ENCODE measurements at places on chromosomes 16 and 17.

- peak; percentile 16 for DNase-seq
Observed at GRCh38 chr16:31265329-31266245, 5.8 kb downstream of the ITGAM start.

DNA sequence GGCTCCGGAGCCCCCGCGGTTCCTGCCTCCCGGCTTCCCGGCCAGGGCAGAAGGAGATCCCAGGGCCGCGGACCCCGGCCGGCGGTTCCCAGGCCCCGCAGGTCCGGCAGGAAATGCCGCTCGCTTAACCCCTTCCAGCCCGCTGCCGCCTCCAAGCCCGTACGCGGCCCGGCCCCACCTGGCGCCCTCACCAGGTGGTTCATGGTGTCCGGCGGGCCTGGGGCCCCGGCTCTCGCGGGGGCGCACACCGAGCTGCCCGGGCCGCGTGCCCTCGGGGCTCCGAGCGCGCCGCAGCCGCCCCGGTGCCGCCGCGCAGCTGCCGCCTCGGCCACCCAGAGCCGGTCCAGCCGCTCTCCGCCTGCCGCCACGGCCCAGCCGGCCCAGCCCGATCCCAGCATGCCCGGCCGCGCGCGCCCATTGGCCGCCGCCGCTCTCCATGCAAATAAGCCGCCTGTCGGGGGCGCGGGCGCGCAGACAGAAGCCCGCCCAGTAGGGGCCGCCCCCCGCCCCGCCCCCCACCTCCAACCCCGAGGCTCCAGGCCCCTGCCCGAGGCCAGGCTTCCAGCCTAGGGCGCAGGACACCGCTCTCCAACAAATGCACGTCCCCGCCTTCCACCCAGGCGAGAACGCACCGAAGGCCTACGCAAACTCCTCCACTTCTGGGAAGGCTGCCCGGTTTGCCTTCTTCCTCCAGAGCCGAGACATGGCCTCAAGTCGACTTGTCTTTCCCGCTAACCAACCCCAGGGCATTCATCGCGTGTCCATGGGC, at the start of gene BCAR1:
TSS of gene BCAR1 (minus strand) at position 345 of the 769 bp plus-strand sequence. CDS start at position 203, 142 bp downstream.
- peak; percentile 90 for DNase-seq

DNA sequence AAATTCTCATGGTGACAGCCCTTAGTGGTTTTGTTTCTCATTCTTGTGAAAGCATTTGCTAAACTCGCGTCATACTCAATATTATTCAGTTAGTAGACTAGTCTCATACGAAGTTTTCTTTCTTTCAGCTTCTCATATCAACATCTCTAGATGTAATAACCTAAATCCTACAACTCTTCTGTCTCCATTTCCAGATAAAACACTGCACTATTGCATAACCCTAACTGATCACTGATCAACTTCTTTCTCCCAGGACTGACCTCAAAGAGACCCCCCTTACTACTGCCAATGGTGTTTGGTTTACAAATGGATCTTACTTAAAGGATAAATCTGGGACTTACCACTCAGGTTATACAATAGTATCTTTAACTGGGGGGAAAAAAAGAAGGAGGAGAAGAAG, 36.3 kb upstream of the TEKT1 start:
- DNase-seq: no peak

DNA sequence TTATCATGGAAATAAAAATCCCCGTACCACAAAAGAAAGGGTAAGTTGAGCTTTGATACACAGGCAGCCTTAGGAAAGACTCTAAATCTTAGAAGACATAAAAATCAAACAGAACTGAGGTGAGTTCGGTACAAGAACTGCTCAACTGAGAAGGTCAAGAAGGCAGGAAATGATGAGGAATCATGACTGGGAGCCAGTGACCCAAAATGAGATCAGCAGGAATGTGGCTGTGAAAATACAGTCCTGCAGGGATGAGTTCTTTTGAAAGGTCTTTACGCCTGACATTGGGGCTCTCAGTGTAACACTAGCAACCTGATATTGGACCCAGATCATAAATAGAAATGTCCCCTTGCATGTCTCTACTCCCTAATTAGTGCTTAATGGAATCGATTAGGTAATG, 56.3 kb upstream of the CDH11 start:
- peak; percentile 9 for DNase-seq

GRCh38 chr16:83627996-83628395, 179.8 kb upstream of the HSBP1 start:
- no peak for DNase-seq

DNA sequence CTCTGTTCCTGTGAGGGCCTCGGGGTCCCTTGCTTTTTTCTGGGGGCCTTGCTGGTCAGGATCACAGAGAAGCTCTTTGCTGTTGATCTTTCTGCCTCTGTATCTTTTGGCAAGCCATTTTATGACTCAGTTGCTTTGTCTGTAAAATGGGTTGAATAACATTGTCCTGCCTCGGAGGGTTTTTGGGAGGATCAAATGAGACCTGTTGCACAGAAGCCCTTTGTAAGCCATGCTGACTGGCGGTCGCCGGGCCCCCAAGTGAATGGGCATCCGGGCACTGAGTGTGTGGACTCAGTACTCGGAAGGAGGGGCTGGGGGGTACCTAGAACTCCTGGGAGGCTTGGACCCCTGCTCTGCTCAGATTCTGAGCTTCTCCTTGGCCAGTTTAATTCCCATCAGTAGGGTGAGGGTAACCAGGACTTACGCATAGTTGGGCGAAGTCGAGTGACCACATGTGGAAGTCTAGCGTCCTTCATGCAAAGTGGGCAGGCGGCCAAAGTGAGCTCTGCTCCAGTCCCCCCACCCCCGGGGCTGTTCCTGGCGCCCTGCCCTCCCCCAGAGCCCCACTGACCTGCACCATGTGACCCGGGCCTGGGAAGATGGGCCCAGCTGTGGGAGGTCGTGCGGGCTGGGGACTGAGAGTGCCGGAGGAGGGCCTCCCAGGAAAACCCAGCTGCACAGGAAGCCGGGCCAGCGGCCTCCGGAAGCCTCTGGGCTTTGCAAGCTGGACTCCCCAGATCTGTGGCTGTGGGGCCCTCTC, 284.0 kb downstream of the SEC14L1 start:
- peak; percentile 100 for DNase-seq

GRCh38 chr17:45740553-45741330, 43.4 kb upstream of the CRHR1 start:
- peak; percentile 11 for DNase-seq

- DNase-seq: no peak
Observed at GRCh38 chr16:81925016-81925415, 86.3 kb downstream of the SDR42E1 start.

DNA sequence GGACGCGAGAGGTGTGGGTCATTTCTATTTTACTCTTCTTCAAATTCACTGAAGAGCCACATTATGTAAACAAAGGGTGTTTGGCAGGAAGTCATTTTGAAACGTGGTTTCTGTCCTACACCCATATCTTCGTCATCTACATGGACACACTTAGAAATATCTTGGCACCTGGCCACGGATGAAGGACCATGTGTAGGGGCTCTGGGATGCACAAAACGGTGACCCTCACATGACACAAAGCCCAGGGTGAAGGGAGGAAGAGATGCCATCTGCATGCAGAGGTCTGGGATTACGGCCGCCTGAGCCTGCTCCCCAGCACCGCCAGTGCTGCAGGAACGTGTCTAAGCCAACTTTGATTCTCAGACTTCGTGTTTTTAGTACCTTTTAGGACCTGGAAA, 130.2 kb upstream of the CHMP6 start:
- peak; percentile 24 for DNase-seq

DNA sequence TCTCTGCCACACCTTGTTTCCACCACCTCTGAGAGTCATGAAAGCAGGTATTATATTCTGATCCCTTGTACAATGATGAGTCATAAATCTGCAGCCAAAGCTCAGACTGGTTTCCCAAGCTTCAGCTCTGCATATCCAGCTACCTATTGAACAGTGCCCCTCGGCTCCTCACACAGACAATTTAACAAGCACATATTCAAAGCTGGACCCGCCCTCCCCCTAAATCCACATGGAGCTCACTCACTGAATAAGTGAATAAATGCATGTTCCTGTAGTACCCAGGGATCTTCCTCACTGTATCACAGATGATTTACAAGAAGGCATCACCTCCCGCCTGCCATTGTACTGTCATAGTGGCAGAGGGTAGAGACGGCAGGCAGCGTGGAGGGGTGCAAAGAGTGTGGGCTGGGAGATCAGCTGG, 516.4 kb downstream of the GRIN2A start:
- no peak for DNase-seq

DNA sequence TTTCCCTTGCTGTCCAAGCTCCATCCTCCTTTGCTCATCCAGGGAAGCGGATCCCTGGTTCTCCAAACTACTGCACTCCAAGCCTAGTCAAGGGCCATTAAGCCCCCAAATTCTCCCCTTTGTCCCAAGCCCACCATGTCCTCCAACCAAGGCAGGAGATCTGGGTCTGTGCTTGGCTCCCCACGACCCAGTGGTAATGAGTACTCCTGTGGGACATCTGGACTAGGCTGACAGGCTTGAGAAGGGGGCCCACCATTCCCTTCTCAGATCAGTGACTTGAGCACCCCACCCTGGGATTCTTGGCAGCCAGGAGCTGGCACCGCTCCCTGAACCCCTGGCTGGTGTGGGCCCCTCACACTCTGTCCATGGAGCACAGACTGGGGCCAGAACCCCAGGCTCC, 17.1 kb downstream of the OSBPL7 start:
- no peak for DNase-seq

DNA sequence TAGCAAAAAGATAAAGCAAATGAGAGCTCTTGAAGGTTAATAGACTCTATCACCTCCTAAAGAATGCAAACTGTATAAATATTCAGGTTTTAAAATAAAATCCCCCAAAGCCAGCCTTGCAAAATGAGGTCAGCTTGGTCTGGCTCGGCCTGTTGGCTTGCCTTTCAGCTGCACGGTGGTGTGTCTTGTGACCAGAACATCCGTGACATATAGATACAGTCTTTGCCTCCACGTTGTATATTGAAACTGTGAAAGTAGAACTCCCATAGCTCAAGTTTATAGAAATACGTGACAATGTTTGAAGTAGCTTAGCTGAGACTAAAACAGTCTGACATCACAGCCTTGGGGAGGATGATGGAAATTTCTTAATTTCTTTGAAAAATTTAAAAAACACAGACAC, 236.6 kb upstream of the MYOCD start:
- no peak for DNase-seq

GRCh38 chr17:73588301-73588846, 55.9 kb downstream of the SDK2 start:
- no peak for DNase-seq

- peak; percentile 47 for DNase-seq
Observed at GRCh38 chr16:57422026-57422944, 17.7 kb downstream of the CCL17 start.

DNA sequence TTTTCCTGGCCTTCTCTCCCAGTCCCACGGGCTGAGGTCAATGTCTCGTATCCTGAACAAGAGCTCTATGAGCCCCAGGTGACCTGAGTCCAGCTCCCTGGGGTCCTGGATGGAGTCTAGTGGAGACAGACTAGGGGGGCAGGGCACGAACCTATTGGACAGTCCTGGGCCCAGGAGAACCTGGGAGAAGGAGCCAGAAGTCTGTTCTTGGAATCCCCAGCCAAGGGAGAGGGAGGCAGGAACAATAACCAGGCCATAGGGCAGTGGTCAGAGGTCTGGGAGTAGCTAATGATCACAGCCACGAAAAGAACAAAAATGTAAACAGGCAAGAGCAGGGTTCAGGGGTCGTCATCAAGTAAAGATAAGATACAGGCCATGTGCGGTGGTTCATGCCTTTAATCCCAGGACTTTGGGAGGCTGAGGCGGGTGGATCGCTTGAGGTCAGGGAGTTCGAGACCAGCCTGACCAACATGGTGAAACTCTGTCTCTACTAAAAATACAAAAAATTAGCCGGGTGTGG, 60.8 kb downstream of the COPRS start:
- no peak for DNase-seq

- DNase-seq: no peak
Observed at GRCh38 chr17:56317351-56318208, 164.3 kb downstream of the ANKFN1 start.

- DNase-seq: peak; percentile 26
Observed at GRCh38 chr16:68995011-68995504, 110.4 kb upstream of the HAS3 start.

DNA sequence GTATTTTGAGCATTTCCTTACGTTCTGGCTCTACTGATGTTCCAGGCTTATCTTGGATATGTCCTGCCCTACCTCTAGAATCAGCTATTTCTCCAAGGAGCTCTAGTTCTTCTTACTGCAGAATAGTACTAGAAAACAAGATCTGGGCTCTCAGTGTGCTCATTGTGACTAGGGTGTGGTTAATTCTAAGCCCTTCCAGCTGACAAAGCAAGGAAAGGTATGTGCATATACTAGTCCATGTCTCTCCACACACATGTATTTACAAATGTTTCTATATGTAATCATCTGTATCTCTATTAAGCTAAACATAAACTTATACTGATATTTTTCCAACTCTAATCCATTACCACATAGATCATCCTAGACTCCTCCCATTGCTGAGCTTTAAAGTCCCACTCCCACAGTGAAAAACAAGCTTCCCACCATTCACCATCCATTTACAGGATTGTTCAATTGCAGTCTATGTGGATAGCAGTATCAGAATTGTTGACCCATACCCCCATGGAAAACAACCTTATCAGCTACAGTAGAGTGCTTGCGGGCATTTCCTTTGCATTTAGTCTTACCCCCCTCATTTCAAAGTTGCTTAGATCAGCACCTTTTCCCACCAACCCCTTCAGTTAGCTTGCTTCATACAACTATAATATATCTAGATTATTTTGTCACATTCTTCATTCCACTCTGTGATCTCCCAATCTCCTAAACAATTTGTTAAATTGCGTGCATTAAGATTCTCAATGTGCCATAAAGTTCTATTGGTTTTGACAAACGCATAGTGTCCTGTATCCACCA, 194.5 kb downstream of the SOX9 start:
- DNase-seq: no peak

GRCh38 chr17:7045492-7046126, 1.7 kb upstream of the SLC16A11 start:
- DNase-seq: peak; percentile 71

GRCh38 chr16:72977127-72977526, 70.8 kb downstream of the ZFHX3 start:
- no peak for DNase-seq

DNA sequence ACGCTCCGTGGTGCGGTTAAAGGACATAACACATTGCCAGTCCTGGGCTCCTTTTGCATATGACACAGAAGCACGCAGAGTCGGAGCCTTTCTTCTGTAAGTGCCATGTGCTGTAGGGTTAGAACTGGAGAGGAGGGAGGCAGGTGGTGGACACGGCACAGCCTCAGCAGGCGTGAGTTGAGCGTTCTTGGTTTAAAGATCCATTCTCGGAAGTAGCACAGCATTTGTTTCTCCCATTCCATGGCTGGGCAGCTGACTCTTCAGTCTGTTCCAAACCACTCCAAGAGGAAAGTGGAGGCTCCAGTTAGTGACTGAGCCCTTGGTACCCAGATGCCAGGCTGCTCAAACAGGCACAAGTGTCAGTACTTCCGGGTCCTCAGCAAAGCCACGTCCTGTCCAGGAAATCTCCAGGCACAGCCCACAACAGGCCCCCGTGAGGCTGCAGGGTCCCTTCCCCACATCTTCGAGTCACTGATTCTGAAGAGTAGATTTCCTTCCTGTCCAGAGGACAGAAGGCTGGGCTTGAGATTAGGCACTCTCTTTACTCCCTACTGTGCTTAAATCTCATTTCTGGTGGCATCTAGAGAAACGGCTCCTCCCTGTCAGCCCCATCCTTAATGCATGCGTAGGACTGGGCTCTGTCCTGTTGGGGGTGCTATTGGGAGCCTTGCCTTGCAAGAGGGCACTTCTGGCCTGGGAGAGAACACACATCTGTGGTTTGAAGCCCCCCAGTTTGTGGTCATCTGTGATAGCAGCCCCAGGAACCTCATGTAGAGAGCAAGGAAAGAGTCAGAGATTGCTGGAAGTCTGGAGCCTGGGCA, 39.6 kb upstream of the NAT9 start:
- no peak for DNase-seq

Measured in fibroblast of lung (primary cell).